ENCODE measurements at places on chromosomes 7 and 10.

DNA sequence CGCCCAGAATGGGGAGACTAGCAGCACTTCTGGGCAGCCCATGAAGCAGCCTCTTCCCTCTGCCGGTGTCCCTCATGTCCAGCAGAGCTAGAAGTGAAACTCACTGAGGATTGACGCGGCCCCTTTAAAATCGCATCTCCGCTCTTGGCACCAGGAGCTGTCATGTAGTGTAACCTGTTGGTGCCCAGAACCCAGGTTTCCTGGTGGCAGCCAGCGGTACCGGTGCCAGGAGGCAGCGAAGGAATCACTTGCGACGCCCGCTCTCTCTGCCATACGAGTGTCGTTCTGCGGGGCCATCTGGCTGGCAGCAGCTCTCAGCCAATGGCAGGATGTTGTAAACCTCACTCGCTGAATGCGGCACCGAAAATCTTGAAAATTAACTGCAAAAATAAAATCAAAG lies 82.7 kb downstream of the CUX1 start:
- no peak for DNase-seq

DNA sequence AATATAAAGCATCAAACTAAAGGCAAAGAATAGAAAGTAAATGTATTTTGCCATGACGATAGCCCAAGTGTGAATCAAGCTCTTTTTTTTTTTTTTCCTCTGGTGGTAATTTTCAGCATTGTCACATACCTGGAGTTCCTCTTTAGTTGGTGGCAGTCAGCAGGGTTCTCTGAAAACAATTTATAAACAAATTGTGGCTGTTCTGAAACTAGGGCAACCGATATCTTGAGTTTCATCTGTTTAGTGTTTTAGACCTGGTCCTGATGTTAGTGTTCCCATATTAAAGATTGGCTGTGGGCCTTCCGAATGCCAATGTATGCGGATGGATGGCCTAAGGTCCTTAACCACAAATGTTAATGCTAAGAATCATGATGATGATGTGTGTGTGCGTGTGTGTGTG lies 713.1 kb downstream of the GATA3 start:
- DNase-seq = no peak

DNA sequence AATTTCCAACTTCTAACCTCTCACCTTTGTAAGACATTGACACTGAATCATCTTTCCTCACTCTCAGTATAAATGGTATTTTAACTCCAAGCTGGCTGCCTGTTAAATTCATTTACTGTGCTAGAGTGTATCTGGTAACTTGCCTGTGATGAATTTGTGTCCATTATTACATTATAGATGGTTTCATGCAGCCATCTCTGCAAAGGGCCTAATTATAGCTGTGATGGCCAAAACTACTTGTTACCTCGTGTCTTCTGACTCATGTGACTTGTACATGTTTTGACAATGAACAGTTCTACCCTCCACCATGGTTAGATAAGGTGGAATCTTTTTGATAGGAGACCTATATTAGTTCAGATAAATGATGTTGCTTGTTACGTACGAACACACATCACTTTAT lies 392.0 kb downstream of the PAXIP1 start:
- DNase-seq = no peak

DNA sequence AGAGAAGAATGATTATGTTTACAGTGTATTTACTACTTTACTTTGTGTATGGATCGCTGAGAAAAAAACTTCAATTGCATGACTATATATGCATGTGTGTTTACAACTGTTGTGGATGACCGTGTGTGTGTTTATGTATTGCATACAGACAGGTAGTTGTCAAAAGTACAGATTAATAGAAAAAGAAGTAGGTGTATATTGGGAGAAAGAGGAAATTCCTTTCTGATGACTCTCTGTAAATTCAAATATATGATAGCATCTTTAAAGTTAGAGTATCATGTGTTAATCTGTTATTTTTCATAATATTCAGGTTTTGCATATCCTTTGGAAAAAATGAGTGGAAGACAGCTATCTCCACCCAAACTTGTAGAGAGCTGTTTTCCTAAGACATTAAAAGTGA lies 160.4 kb upstream of the AGR3 start:
- DNase-seq = no peak

- no peak for DNase-seq
Observed at GRCh38 chr10:104040862-104041789, 44.6 kb downstream of the COL17A1 start.

GRCh38 chr10:124698545-124699469 lies 45.4 kb downstream of the FAM53B start:
- no peak for DNase-seq

GRCh38 chr7:158988302-158988862 lies 132.0 kb downstream of the DYNC2I1 start:
- DNase-seq = no peak

GRCh38 chr7:35988818-35989217 lies 164.2 kb upstream of the EEPD1 start:
- no peak for DNase-seq

- DNase-seq = no peak
Observed at GRCh38 chr10:52446391-52446790, 132.3 kb downstream of the DKK1 start.

DNA sequence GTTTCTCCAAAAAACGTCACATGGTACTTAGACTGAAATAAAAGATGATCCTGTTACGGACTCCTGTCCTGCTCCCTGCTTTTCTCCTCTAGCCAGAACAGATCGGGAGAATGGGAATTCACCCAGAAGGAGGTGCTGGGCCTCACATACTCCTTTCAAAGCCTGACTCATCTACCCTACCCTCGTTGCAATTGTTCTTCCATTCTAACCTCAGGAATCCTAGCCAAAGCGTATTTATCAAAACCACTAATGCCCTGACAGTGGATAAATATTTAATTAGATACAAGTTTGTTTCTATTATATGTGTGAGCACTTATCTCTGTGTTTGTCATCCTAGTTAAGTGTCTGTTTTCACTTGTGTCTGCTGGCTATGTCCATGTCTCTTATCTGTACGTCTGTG lies 21.7 kb downstream of the ZCWPW1 start:
- DNase-seq = no peak

GRCh38 chr10:34514290-34514689 lies 300.8 kb downstream of the PARD3 start:
- no peak for DNase-seq

- no peak for DNase-seq
Observed at GRCh38 chr10:114077815-114078219, 34.2 kb downstream of the ADRB1 start.

DNA sequence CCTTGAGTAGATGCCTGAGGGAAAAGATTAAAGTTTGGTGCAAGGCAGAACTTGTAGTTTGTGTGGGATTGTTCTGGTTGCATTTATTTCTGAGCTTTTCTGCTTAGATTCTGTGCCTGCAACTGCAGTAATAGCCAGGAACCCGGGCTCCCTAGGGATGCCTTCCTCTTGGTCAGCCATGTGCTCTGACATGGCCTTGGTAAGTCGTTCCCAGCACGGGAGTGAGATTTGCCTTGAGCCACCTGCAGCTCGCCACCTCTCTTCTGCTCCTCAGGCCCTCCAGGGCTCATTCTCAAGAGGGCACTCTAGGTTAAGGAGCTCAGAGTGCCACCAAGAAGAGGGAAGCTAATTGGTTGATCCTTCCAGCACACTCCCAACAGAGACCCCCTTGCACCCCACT lies 350.6 kb upstream of the MKI67 start:
- no peak for DNase-seq

GRCh38 chr7:137453356-137453755 lies 109.8 kb upstream of the PTN start:
- DNase-seq = no peak

GRCh38 chr7:50446542-50446960 lies 3.6 kb downstream of the FIGNL1 start:
- no peak for DNase-seq
